Stimulated activated CD8-positive, alpha-beta memory T cell treated with anti-CD3 and anti-CD28 coated beads, Interleukin-15, amount 100 ng/mL, for 1 hour (primary cell): ENCODE measurements at places on chromosomes 16 and 17.

- no peak for DNase-seq
Measured at GRCh38 chr16:25344006-25344405, 86.4 kb upstream of the ZKSCAN2 start.

DNA sequence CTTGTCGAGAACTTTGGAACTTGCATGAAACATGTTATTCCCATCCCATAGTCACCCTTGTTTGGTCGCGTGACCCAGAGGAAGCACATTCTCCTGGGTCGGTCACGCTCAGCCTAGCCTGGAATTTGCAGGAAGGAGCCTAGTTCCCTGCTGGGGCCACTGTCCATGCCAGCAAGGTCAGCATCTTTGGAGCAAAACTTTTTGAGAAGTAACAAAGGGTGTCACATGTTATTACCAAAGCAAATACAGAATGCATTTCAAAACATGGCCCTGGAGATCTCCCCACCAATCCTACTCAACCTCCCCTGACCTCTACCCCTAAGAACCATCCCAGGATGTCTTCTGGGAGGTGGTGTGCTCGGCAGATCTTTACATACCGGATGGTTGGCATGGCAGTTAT is 26.2 kb upstream of the IRF8 start:
- DNase-seq = no peak

DNA sequence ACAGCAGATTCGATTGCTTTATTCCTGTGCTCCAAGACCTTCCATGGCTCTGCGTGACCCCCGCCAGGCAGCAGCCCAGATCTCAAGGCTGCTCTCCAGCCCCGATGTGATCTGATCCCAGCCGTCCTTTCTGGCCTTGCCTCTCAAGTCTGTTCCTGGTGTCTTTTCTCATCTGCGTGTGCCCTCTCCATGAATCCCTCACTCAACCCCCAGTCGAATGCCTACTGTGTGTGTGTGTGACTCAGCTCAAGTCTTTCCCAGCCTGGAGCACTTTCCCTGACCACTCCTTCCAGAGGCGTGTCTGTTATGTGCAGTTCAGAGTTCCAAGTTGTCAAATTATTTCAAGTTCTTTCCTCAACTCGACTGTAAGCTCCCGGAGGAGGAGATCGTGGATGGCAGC is 64.0 kb downstream of the MRM1 start:
- DNase-seq = no peak

DNA sequence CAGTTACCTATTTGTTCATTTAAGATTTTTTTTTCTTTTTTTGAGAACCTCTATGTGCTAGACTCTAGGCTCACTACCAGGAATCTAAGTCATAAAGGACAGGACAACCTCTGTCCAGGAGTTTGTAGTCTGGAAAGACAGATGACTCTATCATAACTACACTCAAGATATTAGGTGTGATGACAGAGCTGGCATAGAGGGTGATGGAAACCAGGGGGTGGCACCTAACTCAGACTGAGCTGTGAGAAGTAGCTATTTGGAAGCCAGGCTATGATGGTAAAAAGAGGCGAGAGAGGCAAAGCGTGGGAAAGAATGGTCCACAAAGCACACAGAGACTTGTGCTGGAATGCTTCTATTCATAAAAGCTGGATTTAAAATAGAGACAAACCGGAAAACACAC is 372.3 kb downstream of the SEC14L1 start:
- no peak for DNase-seq

DNA sequence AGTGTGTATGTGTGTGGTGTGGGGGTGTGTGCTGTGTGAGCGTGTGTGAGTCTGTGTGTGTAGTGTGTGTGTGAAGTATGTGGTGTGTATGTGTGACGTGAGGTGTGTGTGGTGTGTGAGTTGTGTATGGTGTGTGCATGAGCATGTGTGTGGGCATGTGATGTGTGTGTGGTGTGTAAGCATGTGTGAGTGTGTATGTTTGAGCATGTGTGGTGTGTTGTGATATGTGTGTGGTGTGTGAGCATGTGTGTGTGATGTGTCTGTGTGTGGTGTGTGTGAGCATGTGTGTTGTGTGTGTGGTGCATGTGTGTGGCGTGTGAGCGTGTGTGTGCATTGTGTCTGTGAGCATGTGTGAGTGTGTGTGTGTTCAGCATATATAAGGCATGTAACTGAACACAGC is 20.9 kb downstream of the MAPT start:
- DNase-seq = no peak

GRCh38 chr17:64534187-64534586 is 27.4 kb downstream of the CEP95 start:
- DNase-seq = no peak

DNA sequence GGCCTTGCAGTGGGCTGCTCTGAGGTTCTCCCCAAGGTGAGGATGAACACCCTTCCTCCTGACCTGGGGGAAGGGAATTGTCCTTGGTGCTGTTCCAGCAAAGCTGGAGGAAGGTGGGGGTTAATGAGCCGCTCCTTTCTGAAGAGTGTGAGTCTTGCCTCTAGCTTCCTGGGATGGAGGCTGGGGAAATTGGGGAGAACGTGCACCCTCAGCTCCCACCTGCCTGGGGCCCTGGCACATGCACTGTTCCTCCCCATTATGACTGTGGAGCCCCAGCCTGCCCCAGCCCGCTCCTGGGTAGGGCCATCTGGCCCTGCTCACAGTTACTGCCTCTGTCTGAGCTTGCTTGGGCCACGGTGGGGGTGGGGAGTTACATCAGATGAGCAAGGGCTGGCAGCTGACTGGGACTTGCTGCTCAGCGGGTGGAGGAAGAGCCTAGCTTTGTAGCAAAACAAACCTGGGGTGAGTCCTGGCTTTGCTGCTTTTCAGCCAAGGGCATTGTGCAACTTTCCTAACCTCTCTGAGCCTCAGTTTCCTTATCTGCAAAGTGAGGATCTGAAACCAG is 11.1 kb downstream of the TNS4 start:
- no peak for DNase-seq

DNA sequence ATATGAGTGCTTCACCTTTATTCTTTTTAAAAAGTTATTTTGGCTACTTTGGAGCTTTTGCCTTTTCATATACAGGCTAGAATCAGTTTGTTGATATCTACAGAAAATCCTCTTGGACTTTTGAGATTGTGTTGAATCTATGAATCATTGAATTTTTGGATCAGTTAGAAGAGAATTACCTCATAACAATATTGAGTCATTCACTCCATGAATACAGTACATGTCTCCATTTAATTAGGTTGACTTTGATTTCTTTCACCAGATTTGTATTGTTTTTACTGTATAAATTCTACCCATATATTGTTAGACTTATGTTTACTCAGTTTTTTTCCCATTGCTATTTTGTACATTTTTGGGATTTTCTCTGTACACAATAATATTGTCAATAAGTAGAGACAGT is 54.4 kb downstream of the TAOK1 start:
- no peak for DNase-seq

DNA sequence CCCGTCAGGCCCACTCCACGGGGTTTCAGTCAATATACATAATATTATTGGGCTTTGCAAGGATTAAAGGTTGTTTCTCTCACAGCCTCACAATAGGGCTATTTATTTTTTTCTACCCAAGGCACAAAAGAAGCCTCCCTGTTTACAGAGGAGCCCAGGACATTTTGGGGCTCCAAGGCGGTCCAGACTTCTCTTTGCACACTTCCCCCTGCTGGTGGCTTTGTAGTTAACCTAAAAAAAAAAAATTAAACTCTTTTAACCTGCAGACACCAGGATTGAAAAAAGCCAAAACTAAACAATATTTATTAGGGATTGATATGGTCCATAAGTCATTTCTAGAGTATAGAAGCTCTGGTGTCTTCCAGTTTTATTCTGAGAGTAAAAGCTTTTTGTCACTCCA is 169.7 kb upstream of the ZFHX3 start:
- no peak for DNase-seq

DNA sequence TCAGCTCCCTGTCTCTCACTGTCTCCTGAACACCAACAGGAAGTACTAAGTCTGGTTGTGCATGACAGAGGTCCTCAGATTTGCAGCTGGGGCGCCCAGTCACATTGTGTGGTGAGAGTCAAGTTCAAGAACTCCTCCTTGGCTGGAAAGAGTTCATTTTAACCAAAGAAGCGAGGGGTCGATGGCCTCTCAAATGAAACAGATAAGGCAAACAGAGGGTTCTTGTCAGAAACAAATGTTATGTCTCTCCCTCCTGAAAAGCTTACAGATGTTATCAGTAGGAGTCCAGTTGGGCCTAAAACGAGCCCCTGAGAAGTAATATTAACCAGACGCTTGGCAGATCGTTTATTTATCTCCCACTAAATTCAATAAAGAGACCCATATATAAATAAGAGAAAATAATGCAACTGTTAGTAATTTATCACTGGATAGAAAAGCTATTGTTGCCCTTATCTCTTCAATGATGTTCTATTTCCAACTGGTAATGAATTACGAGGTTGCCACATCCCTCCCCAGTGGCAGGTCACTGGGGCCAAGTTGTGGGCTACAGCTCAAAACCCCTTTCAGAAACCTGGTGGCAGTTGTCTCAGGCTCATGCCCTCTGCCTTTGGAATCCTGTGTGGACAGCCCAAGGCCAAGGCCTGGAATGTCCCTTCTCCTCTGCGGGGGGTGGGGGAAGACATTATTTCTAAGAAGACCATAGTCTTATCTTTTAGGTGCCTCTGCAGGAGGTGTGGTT is 307.5 kb upstream of the DYNLRB2 start:
- DNase-seq = no peak

DNA sequence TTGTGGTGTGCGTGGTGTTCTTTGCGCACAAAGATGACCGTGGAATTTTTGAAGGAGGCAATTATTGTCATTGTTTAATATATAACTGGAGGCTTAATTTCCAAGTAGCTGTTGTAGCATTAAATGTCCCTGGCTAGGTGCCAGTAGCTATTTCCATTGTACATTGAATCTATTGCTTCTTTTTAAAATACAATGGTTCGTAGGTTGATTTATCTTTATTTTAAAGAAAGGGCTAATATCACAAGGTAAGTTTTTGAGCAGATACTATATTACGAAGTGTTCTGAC is 127.1 kb downstream of the RPTOR start:
- DNase-seq = no peak

DNA sequence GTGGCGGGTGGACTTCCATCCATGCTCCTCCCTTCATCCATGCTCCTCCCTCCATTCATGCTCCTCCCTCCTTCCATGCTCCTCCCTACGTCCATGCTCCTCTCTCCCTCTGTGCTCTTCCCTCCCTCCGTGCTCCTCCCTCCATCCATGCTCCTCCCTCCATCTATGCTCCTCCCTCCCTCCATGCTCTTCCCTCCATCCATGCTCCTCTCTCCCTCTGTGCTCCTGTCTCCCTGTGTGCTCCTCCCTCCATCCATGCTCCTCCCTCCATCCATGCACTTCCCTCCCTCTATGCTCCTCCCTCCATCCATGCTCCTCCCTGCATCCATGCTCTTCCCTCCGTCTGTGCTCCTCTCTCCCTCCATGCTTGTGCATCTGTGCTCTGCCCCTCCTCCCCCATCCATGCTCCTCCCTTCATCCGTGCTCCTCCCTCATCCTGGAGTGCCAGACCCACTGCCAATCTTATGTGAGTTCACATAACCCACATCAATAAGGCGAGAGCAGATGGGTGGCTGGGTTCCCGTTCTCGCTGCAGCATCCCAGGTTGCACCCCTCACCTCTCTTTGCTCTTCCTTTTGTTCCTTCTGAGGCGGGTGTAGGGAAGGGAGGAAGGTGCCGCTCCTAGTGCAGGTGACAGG is 22.8 kb downstream of the KSR1 start:
- DNase-seq = no peak

GRCh38 chr16:3400446-3400778 is 392 bp downstream of the ZSCAN32 start:
- DNase-seq = no peak

- no peak for DNase-seq
Measured at GRCh38 chr17:72053036-72053435, 67.8 kb upstream of the SOX9 start.

GRCh38 chr17:49880291-49881053 is 32.6 kb upstream of the TAC4 start:
- peak; percentile 41 for DNase-seq

- no peak for DNase-seq
Measured at GRCh38 chr16:48001324-48001895, 154.4 kb downstream of the ABCC12 start.

DNA sequence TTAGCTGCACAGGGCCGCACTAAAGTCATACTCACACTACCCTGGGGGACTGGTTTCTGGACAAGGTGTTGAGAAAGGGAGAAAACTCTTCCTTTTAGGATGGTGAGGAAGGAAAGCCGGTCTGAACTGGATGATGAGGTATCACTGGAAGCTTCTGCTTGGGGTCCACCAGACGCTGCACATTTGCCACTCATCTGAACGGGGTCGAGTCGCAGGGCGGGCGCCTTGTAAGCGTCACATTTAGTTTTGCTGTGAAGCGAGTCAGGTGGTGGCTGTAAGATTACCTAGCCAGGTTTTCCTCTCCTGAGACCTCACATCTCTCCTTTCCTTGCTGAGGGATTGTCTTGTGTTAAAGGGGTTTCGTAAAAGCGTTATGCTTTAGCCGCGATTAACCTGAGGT is 2.3 kb downstream of the JPT2 start:
- DNase-seq = no peak

GRCh38 chr17:27315796-27316465 is 22.0 kb downstream of the WSB1 start:
- DNase-seq = no peak

GRCh38 chr16:85607321-85607765 is 5.8 kb upstream of the GSE1 start:
- DNase-seq = no peak

- no peak for DNase-seq
Measured at GRCh38 chr17:30809867-30810266, 14.6 kb downstream of the CRLF3 start.
